NCI-H526 treated with DMSO at 0.1 percent for 48 hours (cell line): ENCODE measurements at places on chromosomes 7 and 10.

DNA sequence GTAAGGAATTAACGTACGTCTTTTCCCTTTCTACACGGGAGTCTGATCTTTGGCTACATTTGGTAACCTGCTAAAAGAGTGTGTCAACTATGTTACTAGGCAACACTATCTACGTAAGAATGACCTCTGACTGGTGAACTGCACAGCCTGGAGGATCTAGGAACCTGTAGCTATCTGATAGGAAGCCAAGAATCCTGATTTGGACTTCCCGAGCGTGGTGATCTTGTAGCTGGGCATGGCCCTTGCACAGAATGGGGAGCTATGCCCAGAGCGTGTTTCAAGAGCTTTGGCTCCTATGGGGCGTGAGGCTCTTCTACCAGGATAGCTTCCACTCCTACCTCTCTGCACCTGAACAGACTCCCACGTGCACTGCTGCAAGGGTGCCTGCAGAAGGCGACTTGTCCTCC lies 157.5 kb downstream of the TAX1BP1 start:
- no peak for DNase-seq

- DNase-seq, result no peak
These were observed 20.1 kb downstream of the CYTH3 start for GRCh38 chr7:6252341-6252746.

GRCh38 chr7:105934572-105935185 lies 28.4 kb upstream of the CDHR3 start:
- DNase-seq, result peak; percentile 41

DNA sequence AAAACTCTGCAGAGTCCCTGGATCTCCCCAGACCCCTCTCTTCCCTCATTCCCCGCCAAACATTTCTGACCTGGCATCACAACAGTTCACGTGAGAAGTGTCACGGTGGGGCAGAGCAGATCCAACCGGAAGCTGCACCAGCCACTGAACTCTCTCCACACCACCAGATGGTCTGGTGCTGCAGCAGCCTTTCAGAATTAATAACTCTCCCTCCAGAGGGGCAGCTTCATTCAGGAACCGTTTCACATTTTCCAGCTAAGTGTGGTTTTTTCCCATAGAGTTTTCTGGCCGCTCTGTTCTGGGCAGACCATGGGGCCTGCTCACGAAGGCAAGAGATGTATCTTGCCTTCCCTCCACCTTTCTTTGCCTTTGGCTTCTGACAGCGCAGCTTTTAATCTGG lies 486.7 kb upstream of the GALNT17 start:
- no peak for DNase-seq

DNA sequence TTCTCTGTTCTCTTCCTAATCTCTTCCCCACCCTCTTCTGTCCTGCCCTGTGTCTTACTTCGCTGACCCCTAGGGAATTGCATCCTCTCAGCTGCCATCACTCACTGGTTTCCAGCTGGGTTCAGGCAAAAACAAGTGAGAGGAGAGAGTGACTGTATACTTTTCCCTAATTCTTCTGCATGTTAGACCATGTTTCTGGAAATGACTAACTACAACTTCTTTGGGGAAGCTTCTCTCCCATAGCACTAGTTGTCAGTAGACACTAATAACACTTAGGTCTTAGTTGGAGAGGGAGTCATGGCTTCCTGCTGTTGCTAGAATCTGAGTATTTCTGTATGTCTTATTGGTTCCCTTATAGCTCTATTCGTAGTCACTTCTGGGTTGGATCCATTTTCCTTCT lies 299.0 kb upstream of the FZD1 start:
- no peak for DNase-seq

GRCh38 chr10:96984541-96985131 lies 152.5 kb downstream of the LCOR start:
- DNase-seq, result no peak

- no peak for DNase-seq
These were observed 14.5 kb downstream of the UBE3C start for GRCh38 chr7:157153260-157153659.

DNA sequence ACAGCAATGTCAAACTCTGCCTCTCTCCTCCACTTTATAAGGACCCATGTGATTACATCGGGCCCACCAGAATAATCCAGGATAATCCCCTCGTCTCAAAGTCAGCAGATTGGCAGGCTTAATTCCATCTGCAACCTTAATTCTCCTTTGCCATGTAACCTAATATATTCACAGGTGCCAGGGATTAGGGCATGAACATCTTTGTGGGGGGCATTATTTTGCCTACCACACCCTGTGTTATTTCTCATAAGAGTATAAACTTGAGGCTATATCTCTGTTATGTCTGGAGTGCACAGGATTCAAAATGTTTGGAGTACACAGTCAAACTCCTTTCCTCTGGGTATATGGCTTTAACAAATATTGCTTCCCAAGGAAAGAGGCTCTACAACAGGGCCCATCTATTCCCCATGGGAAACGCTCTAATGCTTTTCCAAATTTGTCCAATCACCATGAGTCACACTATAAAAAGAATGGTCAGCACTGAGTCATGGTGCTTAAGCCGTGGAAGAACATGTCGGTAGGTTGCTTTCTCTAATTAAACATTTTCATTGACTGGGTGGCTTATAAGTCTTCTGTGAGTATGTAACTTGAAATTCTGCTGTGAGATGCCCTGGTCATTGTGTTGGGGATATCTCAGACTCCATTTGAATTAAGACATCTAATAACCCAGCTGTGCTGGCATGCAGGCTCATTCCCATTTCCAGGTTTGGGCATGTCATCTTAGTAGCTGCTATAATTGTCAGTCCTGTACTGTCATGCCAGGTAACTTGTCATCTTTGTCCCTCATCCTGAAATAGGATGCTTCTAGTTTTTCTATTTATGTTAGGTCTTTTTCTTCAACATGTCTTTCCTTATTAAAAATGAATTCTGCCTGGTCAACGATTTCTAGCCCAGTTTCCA lies 11.5 kb upstream of the AKR1B10 start:
- no peak for DNase-seq

GRCh38 chr10:97525086-97525485 lies 26.4 kb downstream of the UBTD1 start:
- no peak for DNase-seq
